Stimulated activated CD4-positive, alpha-beta T cell treated with anti-CD3 and anti-CD28 coated beads, Interleukin-15, amount 100 ng/mL, for 48 hours (primary cell): ENCODE measurements at places on chromosomes 3 and 15.

DNA sequence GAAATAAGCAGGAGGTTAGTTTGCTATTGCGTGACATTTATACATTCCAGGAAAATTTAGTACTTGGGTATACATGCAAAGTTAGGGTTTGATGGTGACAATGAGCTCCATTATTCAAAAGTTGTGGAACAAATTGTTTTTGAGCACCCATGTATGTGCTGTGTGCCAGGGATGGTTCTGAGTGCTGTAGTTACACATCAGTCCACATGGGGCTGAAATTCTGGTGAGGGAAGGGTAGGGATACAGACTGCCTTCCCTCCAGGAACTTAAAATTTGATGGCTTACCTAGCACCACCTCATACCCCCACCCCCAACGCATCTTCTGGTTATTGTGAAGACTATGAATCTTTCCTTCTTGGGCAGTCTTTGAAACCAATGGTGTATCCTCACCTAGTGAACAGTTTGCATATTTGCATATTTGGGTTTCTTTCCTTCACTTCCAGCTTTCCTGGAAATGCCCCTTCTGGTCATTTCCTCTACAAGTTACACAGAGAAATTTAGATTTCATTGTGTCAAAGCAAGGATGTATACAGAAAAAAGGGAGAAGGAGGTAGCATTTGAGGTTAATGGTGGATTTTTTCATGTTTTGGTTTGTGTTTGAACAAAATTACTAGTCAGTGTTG is 222.0 kb upstream of the IL12A start:
- DNase-seq = no peak

- DNase-seq = no peak
These were observed 212.3 kb upstream of the CFAP20DC start for GRCh38 chr3:59262076-59262498.

DNA sequence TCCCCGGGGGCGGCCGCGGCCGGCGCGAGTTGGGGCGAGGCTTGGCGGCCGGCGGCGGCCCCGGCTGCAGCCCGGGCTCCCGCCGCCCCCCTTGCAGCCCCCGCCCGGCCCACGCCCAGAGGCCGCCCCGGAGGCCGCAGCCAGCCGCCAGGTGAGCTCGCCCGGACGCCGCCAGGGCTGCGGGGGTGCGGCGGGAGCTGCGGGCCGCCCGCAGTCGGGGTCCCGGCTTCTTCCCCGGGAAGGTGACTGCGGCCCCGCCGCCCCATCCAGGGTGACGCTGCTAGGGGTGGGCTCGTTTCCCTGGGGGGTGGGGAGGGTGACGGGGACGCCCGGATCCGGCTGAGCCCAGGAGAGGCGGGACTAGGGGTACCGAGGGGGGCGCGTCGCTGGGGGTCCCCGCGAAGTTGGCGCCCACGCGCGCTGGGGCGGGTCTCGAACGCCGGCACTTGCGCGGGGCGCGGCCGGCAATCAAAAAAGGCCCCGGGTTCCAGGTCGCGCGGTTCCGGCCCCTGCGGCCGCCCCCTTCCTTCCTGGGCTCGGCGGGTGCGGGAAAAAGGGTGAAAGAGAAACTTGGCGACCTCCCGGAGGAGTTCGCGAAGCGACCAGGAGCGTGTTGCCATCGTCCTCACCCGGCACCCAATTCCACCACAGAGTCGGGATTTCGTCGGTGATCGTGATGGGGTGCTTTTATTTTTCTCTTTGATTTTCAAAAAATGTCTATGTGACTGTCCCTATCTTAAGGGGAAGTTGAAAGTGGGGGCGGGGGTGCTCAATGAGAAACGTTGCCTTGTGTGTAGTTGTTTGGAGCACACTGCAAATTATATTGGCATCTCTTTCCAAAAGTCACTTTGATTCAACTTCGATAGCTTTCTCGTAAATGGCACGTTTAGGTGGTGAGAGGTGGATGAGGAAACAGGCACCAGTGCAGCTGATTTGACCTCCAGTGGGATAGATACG is 619 bp downstream of the ATXN7 start:
- peak; percentile 0 for DNase-seq

- no peak for DNase-seq
These were observed 230.1 kb upstream of the UBE2E1 start for GRCh38 chr3:23575697-23576096.

GRCh38 chr3:123138839-123139444 is 62.8 kb upstream of the SEC22A start:
- DNase-seq = no peak

- no peak for DNase-seq
These were observed 353.6 kb downstream of the CNTN4 start for GRCh38 chr3:2452249-2452648.

DNA sequence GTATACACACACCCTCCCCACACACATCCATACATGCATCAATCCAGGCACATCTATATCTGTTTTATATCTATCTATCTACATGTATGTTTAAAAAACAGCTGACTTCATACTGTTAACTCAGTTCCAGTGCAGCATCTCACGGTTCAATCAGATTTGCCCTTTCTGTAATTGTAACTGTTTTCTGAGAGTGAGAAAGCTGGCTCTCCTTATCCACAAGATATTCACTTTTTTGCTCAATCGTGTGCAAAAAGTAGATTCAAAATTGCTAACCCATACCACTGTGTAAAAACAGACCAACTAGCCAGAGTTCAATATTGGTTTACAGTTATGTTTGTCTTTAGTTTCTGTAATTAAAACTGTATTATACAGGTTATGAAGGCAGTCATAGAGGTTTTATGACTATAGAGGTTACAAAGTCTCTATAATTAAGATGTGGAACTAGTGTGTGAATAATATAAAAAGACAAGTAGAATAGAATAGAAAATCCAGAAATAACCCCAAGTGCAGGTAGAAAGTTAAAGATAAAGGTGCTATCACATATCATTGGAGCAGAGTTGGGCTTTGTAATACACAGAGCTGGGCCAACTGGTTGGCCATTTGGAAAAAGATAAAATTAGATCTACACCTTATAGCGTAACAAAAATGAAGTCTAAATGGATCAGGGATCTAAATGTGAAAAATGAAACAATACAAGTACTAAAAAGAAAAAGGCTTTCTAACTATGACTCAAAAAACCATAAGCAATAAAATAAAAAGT is 20.1 kb upstream of the MCF2L2 start:
- DNase-seq = no peak

- DNase-seq = no peak
These were observed 30.1 kb downstream of the CFAP161 start for GRCh38 chr15:81163961-81164800.
